ENCODE measurements at places on chromosomes 13 and 19.

- no peak for DNase-seq
Measured at GRCh38 chr13:72693832-72694231, 33.6 kb downstream of the MZT1 start.

GRCh38 chr13:21338156-21338555 lies 120.9 kb downstream of the ZDHHC20 start:
- no peak for DNase-seq

DNA sequence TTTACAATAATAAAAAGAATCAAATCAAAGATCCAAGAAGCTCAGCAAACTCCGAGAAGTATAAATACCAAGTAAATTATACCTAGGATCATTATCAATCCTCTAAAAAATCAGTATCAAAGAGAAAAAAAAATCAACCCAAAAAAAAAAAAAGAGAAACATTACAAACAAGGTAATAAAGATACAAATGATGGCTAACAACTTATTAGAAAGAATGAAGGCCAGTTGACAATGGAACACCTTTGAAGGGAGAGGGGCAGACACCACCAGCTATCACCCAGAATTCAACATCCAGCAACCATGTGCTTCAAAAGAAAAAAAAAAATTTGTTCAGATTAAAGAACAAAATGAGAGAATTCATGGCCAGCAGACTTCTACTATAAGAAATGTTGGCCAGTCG lies 77.2 kb downstream of the ABCC4 start:
- DNase-seq: no peak

GRCh38 chr19:45630463-45630862 lies 8.7 kb downstream of the EML2 start:
- no peak for DNase-seq

DNA sequence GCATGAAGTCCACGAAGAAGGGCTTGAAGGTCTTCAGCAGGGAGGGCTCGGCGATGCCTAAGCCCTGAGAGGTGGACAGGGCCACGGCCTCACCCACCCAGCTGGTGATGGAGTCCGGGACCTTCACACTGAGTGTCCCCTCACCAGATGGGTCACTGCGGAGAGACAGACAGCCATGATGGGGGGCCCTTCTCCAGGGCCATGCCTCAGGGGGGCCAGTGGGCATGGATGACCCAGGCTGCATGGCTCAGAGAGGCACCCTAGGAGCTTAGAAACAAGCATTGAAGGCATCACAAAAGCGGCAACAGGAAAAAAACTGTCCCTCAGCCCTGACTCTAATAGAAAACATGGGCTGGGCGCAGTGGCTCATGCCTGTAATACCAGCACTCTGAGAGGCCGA lies 63.2 kb downstream of the F2RL3 start:
- DNase-seq: no peak

GRCh38 chr13:44046428-44046827 lies 166.7 kb downstream of the LACC1 start:
- DNase-seq: no peak

DNA sequence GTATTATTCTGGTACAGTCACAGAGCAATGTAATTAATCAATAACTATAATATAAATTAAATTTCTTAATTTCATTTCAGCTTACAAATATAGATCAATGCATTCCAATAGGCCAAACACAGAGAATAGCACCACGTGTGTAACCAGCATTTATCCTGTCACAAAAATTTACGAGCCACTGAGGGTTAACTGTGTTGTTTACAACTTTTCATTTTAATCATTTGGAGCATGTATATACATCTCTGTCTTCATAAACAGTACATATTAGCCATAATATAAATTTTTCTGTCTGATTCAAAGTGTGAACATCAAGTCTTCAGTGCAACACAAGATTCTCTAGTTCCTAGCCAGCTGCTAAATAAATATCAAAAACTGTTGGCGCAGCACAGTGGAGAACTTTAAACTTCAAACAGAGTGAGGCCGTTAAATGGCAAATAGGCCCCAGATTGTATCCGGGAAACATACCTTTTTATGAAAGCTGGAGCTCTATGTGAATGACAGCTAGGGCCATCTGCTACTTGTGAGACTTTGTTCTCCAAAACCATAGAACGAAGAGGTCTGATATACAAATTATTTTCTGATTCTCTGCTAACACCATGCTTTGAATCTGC lies 105.1 kb downstream of the TBC1D4 start:
- DNase-seq: no peak

DNA sequence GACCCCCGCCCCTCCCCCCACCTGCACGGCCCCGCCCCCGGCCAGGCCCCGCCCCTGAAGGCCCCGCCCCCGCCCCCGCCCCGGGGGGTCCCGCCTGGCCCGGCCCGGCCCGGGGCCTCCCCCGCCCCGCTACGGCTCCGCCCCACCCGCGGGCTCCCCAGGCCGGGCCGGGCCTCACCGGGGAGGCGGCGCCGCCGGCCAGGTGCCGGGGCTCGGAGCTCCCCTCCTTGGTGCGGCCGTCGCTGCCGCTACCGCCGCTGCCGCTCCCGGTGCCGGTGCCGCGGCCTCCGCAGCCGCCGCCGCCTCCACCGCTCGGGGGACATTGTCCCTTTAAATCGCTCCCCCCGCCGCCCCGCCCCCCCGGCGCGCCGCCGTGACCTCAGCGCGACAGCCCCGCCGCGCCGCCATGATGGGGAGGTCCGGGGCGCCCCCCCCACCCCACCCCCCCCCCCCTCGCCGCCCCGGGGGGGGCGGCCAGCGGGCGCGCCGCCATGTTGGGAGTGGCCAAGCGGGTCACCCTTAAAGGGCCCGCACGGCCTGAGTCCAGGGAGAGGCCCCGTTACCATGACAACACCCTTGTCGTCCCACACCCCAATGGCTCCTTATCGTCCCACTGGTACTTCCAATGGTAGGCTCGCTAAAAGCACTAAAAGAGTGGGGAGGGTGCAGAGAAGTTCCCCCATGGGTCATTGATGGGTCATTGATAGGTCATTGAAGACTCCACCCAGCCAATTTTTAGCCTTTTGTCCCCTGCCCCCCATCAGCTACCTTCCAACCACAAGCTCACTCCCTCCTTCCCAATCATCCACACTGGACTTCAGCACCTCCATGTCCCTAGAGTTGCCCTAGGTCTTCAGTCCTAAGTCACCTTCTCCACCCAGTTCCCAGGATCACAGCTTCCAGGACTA lies at the start of gene WIZ:
WIZ (minus strand) TSS at position 337 of the 908 bp plus-strand sequence. CDS start 1,649 bp downstream, outside the sequence.
- peak; percentile 85 for DNase-seq

- DNase-seq: no peak
Measured at GRCh38 chr19:49324801-49325576, at the start of gene SLC6A16. Gene SLC6A16 (minus strand): TSS chr19:49325191. CDS start chr19:49311347, 13,844 bp downstream.

DNA sequence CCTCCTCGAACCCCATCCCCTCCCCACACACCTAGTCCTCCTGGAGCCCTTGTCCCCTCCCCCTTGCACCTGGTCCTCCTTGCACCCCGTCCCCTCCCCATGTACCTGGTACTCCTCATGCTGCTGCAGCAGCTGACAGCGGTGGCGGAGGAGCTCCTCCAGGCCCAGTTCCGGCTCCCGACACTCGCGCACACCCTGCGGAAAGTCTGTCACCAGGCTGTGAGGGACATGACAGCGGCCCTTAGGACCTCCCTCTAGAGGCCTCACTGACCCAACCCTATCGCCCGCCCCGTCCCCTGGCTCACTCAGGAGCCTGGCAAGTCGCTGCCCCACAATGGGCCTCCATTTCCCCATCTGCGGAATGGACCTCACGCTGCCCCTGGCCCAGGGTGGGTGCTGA lies 6.4 kb upstream of the PPP6R1 start:
- DNase-seq: no peak

- no peak for DNase-seq
Measured at GRCh38 chr19:38221421-38221820, 2.6 kb downstream of the DPF1 start.

DNA sequence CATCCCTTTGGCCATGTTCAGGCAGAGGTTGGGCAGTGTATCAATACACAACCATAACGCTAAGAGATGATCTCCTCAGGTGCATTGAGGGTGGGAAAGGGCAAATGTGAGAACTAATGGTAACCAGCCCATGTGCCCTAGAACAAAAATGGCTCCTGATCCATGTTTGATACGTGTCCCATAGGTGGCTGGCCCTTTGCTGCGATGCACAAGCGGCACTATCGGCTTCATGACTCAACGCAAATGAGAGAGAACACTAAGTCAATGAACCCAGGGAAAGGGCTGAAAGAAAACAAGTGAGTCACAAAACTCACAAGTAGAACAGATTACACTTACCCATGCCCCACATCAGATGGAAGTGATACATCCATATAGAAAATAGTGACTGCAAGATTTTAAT lies 201.7 kb downstream of the ABCC4 start:
- no peak for DNase-seq

GRCh38 chr13:110280231-110280813 lies 26.6 kb downstream of the COL4A1 start:
- no peak for DNase-seq

DNA sequence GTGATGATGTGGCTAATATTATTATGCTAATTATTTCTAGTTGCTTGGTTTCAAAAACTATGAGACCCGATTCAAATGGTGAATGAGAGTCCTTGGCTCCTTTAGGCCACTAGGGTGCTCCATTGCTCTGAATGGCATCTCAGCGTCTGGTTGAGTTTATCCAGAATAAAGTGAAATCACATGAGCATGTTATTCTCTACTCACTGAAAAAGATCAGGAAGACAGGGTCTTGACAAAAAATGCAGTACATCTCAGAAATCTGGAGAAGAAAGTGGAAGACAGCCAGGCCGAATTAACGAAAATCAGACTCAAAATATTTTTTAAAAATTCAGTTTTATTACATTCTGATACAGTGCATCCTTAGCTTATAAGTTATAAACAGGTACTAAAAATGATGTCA lies 516.2 kb downstream of the MYO16 start:
- DNase-seq: no peak

- DNase-seq: peak; percentile 45
Measured at GRCh38 chr19:18418029-18418482, 1.1 kb upstream of the SSBP4 start.
